ENCODE measurements at places on chromosomes 3 and 15.

DNA sequence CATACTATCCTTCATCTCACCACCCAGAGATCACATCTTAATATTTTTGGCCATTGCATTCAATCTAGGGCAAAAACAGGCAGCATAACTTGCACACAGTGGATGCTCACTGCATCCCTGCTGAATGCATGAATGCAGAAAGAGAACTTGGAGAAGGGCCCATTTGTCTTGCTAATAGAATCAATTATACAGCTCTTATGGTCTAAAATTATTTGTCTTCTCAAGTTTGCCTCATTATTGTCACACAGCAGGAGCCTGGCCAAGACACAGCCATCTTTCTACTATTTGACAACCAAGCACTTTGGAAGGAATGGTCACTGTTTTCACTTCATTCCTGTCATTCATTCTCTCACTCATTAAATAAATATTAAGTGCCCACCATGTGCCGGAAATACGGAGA, 1.2 kb upstream of the ARHGEF26 start:
- DNase-seq = no peak

GRCh38 chr3:43001094-43001553, 22.0 kb downstream of the GASK1A start:
- DNase-seq = no peak

GRCh38 chr3:34238407-34238806, 440.0 kb downstream of the PDCD6IP start:
- DNase-seq = no peak

GRCh38 chr15:64110950-64111678, 15.3 kb downstream of the SNX1 start:
- no peak for DNase-seq

DNA sequence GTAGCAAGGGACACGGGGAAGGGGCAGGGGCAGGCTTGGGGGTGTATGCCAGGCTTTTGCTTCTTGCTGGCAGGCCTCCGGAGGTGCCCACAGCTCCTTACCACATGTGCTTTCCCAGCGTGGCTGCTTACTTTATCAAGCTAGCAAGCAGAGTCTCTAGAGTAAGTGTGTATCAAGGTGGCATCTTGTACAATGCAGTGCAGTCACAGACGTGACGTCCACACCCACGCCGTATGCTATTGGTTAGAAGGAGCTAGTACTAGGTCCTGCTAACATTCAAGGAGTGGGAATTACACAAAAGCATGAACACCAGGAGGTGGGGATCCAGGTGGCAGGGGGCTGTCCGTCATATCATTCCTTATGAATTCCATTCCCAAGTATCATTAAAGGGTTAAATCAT, 15.3 kb upstream of the AGBL1 start:
- DNase-seq = no peak

DNA sequence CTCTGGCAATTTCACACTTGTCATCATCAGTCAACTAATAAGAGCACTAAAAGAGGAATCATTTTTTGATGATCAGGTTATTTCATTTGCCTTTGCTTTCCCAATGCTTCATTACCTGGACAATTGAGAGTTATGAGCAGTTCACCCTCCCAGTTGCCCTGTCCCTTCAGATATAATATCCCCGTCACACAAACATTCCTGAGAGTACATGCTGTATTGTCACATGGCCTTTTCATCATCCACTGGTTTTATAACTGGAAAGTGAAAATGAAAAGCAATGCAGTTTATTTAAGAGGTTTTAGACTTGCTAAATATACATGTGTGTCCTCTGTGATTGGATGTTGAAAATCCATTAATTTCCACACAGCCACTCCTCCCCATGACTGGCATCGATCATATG, 9.0 kb downstream of the RORA start:
- DNase-seq = no peak

DNA sequence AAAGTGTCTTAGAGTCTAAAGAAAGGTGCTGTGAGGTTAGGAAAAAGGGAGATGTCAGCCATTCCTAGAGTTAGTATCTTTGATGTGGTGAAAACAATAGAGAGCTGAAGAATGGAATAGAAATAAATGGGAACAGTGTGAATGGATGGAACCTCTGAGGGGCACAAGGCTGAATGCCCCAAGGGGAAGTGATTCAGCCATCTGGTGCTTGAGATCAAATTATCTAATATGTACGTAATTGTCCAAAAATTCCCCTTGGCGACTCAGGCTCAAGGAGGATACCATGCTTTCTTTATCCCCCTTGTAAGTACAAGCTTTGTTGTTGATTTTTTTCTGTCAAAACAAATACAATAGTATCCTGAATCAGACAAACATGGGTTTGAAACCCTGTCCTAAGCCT, 361.6 kb downstream of the LSAMP start:
- DNase-seq = no peak

All from stimulated activated CD4-positive, alpha-beta T cell treated with anti-CD3 and anti-CD28 coated beads, Interleukin-12 subunit alpha, Interleukin-12 subunit beta, amount 100 ng/mL, for 24 hours (primary cell).